ENCODE measurements at places on chromosomes 4 and X.

DNA sequence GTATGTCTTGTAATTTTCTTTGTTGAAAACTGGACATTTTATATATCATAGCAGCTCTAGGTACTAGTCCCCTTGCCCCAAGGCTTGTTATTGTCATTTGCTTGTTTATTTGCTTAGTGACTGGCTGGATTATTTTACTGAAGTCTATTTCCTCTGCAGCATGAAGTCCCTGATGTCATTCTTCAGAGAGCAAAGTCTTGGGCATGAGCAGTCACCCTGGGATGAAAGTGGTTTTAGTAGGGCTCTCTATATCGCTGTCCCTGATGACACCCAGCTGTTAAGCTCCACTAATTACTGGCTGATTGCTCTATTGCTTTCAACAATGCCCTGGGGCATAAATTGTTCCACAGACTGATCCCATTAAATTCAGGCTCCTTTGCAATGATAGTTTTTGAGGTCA, 113.5 kb upstream of the USP9X start:
- no peak for DNase-seq

GRCh38 chrX:19981947-19982346, 8.9 kb downstream of the BCLAF3 start:
- no peak for DNase-seq

GRCh38 chr4:107888237-107888636, 43.1 kb upstream of the CYP2U1 start:
- no peak for DNase-seq

DNA sequence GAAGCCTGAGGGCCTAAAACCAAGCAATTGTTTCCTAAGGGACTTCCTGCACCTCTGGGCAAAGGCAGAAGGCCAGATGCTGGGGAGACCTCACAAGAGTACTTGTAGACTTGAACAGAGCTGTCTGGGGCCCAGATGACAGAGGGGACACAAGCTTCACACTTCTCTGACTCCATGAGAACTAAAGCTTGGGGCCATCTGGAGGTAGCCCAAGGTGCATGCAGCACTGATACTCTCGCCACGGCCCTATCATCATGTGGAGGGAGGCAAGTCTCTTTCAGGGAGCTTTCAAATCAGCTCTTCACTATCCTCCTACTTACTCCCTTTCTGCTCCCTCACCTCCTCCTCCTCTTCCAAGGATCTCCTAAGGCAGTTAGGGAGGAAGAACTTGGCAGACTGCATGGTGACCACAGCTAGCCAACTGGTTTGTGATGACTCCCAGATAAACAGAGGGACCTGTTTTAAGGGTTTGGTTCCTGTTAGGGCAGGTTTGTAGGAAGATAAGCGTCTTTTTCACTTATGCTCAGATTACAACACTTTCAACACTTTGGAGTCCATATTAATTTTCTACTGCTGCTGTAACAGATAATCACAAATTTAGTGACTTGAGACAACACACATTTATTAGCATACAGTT, 23.8 kb downstream of the MSL3 start:
- DNase-seq = no peak

DNA sequence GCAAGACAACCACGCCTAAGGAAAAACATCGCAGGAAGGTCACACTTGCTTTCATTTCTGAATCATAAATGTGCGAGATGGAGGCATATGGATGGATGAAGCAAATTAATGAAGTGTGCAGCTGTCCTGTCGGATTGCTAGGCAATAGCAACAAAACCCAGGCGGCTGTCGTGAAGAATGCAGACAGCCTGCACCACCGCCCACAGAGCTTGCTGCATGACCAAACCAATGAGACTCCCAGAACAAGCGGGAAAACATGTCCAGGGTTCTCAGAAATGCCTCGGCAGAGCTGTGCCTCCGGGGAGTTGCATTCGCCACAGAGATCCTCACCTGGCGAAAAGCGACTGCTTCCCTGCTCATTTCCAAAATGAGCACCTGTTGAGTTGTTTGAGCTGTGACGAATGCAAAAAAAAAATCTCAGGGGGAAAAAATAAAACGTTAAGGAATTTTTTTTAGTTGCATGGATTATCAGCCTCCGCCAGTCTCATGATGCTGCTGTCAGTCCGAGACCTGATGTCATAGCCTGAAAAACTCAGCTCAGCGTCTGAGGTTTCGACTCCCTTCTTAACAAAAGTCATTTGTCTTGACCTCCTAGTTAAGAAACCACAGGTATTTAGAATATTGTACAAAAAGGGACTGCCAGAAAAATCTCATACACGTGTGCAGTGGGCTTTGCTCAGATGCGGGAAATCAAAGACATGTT, 155.5 kb upstream of the MXRA5 start:
- DNase-seq = no peak

GRCh38 chrX:33175201-33175600, 36.1 kb downstream of the DMD start:
- no peak for DNase-seq

DNA sequence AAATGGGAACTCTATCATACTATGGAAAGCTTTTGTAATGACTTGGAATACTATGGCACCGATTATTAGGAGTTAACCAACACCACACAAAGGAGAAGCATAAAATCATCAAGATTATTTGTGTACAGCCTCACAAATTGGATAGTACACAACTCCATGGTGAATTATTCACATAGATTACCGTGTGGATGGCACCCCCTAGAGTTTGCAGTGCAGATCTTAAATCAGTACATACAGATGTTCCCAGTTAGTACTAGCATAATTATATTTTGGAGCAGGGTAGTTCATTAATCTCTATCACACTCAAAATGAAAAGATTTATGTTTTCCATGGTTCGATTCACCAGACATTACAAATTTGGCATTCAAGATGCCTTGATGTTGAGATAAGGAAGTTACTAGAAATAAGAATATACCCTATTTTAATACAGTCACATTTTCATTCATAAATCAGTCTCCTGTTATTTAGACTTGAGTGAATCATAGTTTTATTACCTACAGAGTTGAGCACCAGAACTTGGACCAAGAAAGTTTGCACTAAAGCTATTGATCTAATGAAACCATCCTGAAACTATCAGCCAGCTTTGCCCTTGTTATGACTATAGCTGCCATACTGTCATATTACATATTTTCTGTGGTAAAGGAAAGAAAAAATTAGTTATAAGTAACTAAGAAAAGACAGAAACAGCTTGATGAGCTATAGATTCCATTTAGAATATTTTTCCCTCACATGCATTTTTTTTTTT, 531.8 kb downstream of the GLUD2 start:
- no peak for DNase-seq

GRCh38 chr4:29966386-29966785, 753.8 kb upstream of the PCDH7 start:
- no peak for DNase-seq

GRCh38 chr4:36328130-36328529, 46.7 kb downstream of the DTHD1 start:
- DNase-seq = no peak

- no peak for DNase-seq
Measured at GRCh38 chr4:89156174-89156914, 45.0 kb downstream of the TIGD2 start.

Measured in right atrium auricular region (tissue), 2 donors.